NB4 (cell line): ENCODE measurements at places on chromosomes 16 and 17.
A peak's percentile ranks its signal among the peaks of the same experiment; 100 is the strongest.

DNA sequence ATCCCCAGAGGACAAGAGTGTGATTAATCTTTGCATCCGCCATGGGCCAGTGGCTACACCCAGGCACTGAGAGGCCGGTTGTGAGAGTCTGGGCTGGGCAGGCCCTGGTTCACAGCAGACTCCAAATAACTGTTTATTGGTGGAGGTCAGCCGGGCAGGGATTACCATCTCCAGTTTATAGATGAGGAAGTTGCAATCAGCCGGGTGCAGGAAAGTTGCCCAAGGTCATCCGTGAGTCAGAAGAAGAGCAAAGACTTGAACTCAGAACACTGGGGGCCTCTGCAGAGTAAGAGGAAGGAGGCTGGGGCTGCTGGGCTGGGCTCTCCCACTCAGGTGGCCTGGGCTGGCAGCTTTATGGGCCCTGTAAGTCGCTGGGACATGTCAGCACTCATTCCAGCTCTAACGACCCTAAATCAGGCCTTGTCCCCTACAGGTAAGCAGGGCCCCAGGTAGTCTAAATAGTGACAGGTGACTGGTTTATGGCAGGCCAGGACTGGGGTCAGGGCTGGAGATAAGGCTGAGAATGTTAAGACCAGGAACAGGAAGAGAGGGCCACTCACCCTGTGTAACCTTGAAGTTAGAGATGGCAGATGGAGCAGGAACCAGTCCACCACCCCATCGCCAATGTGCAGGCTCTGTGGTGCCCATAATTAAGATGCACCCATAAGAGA lies 2.1 kb upstream of the CA4 start:
- peak; percentile 81 for DNase-seq

- no peak for DNase-seq
Observed at GRCh38 chr17:79629548-79630049, 18.7 kb upstream of the RBFOX3 start.

DNA sequence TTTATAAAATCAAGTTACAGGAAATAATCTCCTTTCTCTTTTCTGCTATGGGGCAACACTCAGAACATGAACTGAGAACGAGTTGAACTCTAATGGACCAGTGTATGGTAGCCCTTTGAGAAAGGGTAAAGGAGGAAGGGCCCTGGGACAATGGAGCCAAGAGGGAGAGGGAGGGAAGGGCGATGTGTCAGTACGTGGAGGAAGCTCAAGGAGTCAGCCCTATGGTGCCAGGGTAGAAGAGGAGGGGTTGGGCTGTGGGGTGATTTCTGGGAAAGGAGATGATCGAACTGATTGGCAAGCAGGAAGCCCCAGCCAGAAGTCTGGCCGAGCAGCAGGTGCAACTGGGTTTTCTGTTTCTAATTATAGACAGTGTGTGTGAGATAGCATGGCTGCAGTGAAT lies 4.3 kb upstream of the WIPI1 start:
- no peak for DNase-seq

- no peak for DNase-seq
Observed at GRCh38 chr17:44988044-44988942, 20.2 kb upstream of the C1QL1 start.

DNA sequence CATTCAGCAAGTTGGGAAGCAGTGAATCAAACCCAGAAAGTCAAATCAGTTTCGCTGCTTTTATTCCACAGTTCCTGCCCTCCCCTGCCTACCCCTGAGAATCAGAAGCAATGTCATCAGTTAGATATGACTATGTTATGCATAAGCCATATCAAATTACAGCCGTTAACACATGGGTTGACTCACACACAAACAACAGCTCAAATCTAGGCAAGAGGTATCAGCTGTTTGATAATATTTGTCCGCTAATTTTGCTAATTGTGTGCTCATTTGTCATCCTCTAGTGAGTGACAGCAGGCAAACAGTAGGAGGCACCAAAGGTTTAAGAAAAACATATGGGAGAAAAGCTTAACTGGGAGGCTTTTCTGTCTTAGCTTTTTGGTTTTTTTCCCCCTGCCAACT lies 327.4 kb upstream of the CCL2 start:
- DNase-seq, result peak; percentile 7

DNA sequence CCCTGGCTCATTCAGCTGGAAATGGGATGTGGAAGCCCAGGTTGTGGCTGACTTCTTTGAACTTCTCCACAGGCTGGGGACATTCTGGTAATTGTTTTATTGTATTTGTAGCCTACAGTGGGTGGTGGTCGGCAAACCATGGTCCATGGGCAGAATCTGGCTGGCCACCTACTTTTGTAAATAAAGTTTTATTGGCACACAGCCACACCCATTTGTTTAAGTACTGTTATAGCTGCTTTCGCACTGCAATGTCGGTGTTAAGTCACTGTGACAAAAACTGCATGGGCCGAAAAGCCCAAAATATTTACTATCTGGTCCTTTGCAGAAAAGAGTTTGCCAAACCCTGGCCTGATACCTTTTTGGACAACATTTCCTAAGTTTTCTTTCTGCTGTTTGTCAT lies 86.2 kb downstream of the NTN1 start:
- DNase-seq, result no peak

- peak; percentile 57 for DNase-seq
Observed at GRCh38 chr16:3171181-3171854, 16.7 kb upstream of the OR1F1 start.

- peak; percentile 89 for DNase-seq
Observed at GRCh38 chr16:9123871-9124270, 32.4 kb downstream of the HAPSTR1 start.

DNA sequence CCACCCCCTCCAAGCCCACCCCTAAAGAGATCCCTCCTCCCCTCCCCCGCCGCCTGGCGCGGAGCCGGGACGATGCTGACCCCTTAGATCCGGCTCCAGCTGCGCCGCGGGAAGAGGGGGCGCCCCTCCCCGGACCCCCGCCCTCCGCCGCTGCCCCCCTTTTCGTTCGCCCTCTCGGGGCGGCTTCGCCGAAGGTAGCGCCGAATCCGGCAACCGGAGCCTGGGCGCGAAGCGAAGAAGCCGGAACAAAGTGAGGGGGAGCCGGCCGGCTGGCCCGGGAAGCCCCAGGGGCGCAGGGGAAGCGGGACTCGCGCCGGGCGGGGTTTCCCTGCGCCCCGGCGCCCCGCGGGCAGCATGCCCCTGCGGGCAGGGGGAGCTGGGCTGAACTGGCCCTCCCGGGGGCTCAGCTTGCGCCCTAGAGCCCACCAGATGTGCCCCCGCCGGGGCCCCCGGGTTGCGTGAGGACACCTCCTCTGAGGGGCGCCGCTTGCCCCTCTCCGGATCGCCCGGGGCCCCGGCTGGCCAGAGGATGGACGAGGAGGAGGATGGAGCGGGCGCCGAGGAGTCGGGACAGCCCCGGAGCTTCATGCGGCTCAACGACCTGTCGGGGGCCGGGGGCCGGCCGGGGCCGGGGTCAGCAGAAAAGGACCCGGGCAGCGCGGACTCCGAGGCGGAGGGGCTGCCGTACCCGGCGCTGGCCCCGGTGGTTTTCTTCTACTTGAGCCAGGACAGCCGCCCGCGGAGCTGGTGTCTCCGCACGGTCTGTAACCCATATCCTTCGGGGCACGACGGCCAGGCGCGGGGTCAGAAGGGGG lies 623 bp downstream of the CACNA1G start:
- DNase-seq, result peak; percentile 29

- DNase-seq, result no peak
Observed at GRCh38 chr17:5582209-5583185, 1.8 kb downstream of the NLRP1 start.

DNA sequence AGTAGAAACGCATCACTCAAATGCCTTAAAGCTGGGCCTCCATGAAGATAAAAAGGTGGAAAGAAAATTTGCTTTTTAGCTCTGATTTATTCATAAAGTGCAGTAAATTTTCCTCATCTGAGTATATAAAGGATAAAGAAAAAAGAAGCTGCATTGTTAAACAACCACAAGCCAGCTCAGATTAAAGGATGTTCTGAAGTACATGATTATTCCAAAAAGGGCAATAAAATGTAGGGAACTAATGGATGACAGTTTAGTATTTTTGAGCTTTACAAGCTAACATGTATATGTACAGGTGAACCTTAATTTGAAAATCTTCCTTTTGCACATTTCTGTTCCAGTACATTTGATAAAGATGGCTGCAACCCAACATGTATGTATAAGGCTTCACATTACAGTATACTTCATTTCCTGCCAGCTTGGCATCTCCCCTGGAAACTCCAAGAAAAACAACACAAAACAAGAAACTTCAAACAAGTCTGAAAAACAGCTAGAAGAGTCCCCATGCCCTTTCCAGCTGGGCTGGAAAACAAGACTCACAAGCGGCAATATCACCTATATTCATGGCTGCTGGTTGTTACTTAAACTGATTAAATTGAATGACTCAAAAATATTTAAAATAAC lies 225.7 kb downstream of the CEP112 start:
- DNase-seq, result no peak

DNA sequence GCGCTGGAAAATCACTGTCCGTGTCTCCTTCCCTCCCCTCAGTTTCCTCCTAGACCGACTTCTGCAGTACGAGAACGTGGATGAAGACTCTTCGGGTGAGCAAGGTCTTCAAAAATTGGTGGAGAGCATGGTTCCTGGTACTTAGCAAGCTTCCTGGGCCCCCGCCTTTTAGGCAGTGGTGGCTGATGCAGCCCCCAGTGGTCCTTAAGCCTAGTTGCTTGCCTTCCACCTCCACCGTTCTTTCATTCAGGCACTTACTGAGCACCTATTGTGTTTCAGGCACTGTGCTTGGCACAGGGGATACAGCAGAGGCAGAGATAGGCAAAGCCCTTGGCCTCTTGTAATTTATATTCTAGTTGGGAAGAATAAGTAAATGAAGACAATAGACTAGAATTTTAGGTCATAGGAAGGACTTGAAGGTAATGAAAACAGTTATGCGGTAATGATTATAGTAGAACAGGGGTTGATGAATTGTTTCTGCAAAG lies 767 bp downstream of the INO80E start:
- peak; percentile 42 for DNase-seq

- DNase-seq, result no peak
Observed at GRCh38 chr17:77651988-77652387, 306.5 kb upstream of the TNRC6C start.

DNA sequence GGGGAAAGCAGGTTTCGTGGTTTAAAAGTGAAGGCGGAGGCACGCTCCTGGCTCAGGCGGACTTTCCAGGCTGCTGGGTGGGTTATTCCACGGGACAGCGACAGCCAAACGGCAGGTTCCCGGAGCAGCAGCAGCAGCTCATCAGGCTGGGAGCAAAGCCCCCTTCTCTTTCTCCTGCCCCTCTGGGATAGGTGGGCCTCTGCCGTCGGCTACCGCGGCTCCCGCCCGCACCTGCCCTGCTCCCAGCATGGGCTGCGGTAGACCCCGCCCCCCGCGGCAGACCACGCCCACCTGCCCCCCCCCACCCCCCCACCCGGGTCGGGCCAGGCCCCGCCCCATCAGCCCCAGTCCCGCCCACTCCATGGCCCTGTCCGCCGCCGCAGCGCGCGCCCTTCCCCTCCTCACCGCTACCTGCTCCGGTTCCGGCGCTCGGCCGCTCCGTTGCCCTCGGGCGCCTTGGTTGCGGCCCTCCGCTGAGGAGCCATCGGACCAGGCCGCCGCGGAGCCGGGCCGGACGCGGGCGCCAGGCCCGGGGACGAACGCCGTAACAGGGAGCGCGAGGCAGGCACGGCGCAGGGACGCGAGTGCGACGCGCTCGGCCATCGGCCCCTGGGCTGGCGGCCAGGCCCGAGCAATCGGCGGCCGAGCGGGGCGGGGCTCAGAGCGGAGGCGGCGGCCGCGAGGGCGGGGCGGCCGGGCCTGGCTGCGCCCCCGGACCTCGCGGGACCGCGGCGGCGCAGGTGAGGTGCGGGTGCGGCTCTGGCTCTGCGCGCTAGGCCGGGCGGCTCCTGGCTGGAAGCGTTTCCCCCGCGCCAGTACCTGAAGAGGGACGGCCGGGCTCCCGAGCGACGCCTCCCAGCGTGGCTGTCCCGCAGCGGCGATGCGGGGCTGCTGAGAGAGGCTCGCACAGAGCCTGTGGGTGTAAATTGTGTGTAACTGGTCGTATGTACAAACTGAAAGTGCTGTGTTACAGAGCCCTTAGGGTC lies at the start of the genes HEXD and OGFOD3:
Gene HEXD, plus strand, starts transcription at position 347 of the 986 bp plus-strand sequence. CDS start 1,453 bp downstream, outside the sequence.
Gene OGFOD3, minus strand, starts transcription at position 586 of the 986 bp plus-strand sequence. Its CDS starts 101 bp downstream, at position 485.
- peak; percentile 83 for DNase-seq

- DNase-seq, result no peak
Observed at GRCh38 chr17:6072157-6072556, 2.0 kb downstream of the WSCD1 start.

- no peak for DNase-seq
Observed at GRCh38 chr16:1475552-1476114, 805 bp upstream of the CLCN7 start.

DNA sequence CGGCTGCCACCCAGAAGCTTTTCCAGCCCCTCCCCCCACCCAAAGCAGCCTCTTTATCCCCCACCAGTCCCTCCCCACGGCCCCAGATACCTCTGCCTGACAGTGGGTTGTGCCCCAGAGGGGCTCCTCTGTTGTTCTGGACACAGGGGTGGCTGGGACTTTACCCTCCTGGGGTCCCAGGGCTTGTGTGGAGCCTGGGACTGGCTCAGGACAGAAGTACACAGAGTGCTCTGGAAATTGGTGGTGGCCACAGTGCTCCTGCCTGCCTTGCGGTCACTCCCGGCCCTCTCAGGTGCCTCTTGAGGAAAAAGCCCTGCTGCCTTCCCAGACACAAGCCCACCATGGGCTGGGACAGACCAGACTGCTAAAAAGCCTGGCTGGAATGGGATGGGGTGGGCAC lies 68.2 kb downstream of the RAB11FIP4 start:
- DNase-seq, result no peak

DNA sequence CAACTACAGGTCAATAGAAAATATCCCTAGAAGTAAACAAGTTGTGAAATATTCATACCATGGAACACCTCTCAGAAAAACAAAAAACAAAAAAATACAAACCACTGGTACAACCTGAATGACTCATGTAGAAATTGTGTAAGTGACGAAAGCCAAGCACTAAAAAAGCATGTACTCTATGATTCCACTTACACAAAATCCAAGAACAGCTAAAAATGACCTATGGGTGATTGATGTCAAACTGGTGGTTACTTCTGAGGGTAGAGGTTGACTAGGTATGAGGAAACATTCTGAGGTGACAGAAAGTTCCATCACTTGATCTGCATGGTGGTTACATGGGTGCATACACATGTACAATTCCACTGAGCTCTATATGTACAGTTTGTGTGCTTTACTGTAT lies 31.1 kb downstream of the DHRS7C start:
- DNase-seq, result no peak

GRCh38 chr17:15918661-15919259 lies 26.2 kb upstream of the ADORA2B start:
- no peak for DNase-seq

DNA sequence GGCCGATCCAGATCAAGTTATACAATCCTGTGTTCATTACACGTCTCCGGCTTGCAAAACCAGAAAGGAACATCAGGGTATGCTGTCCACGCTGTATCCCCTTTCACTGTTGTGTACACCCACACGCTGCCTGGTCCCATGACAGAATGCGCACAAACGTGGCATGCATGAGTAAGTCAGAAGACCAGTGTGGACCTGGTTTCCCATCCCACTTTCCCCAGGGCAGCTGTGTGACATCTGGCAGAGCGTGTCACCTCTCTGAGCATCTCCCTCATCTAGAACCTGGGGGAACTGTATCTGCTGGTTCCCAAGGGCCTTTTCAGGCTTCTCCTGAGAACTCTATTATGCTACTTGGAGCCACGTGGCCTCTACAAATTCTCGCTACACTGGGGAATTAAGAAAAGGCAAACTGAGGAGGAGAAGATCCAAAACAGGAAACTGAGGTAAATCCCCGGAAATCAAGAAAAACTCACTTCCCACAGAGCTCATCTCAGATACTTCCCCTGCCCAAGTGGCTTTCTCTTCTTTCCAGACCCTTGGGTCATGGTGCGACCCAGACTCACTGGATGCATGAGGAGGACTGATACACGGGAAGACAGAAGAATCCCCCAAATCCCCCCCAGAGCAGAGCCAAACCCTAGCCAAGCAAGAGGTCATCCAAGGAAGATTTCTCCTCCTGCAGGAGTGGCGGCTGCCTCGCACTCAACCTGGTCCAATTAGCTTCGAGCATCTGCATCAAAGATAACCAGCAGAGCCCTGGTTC lies 139.3 kb downstream of the GAS7 start:
- DNase-seq, result no peak
